Endodermal cell (in vitro differentiated cells): ENCODE measurements at places on chromosomes 4 and X. TPM values are rescaled to one million over a fixed set of nuclear protein-coding genes. Genes with fewer than 3 reads are reported as not detected.

The MEPE gene
- 0.37 and 0.45 TPM in 2 replicates for total RNA-seq

The CT45A5 gene
- total RNA-seq = not detected in 2 replicates

The TMEM185A gene
- 60.2 to 69.8 TPM (median 66.3 TPM) in 3 replicates for total RNA-seq

The BEND2 gene
- total RNA-seq = not detected in 2 replicates

The EDA gene
- 70.6 to 113 TPM (median 71.0 TPM) in 3 replicates for total RNA-seq

The PDE6B gene
- 11.9 and 14.6 TPM in 2 replicates for total RNA-seq

The TMEM47 gene
- 11.5 and 13.6 TPM in 2 replicates for total RNA-seq

The CYLC1 gene
- not detected in 3 replicates for total RNA-seq

The NEXMIF gene
- total RNA-seq = 1.5 and 1.8 TPM in 2 replicates

The TRMT2B gene
- 12.8 to 19.8 TPM (median 15.1 TPM) in 3 replicates for total RNA-seq

The ADAMTS3 gene
- 5.2 and 5.8 TPM in 2 replicates for total RNA-seq
